Foreskin fibroblast (primary cell): ENCODE measurements at places on chromosomes 3 and 15.

- DNase-seq = peak; percentile 57
These were observed 70.2 kb downstream of the APBA2 start for GRCh38 chr15:28955993-28956421.

DNA sequence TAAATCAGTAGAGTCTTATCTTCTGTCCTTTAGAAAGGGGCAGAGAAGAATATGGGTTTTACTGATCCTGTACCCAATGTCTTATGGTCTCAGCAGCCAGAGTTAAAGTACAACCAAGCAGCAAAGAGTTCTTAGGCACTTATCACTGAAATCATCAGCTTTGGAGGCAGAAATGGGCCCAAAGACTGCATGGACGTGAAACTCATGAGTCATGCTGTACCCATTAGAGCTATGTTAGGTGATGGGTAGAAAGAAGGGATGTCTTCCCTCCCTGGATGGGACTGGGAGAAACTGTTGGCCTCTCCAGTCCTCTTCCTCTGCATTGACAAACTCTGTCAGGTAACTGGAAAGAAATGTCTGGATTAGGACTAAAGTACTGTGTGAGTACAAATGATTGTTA is 63.4 kb downstream of the EOMES start:
- no peak for DNase-seq

DNA sequence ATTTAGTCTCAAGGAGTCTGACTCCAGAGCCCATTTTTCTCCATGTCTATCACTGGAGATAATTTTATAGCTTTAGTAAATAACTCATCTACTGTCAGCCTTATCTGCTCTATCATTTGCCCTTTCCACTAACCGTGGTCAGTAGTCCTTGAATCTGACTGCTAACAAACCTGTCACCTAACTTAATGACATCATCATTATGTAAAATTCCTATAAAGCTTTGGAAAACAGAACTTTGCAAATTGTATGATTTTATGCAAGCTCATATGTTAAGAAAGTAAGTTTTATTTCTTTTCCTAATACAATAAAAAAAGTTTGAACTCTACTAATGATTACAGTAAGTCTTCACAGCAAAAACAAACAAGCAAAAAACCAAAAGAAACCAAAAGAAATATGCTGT is 293.9 kb downstream of the CADM2 start:
- no peak for DNase-seq

- DNase-seq = no peak
These were observed 79.1 kb upstream of the FAN1 start for GRCh38 chr15:30824518-30825195.

DNA sequence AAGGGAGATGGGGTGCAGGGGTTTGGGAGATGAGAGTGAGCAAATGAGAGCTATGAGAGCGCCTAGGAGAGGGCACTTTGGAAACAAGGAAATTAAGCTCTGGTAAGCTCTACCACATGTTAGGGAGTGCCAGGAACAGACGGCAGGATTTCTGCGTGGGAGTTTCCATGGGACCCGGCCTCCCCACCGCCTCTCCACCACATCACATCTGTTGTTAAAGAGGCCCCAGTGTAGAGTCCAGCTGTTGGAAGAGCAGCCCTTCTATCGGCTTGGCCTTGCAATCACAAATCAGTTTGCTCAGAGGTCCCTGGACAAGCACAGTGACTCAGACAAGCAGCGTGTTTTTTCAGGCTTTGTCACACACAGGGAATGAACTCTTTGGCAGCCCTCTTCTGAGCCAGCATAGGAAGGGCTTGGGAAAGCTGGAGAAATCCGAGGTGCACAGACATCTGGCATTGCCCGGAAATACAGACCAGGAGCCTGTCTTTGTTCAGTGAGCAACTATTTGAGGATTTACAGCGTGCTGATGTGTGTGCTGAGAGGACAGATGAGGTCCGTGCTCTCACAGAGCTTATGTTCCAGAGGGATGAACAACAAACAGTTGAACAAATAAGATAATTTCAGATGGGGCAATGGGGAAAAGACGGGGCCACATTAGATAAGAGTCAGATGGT is 370.6 kb upstream of the PROK2 start:
- DNase-seq = peak; percentile 100

- no peak for DNase-seq
These were observed 150.5 kb downstream of the RSRC1 start for GRCh38 chr3:158260392-158260791.

- DNase-seq = no peak
These were observed 17.9 kb upstream of the RPUSD3 start for GRCh38 chr3:9861626-9862130.

GRCh38 chr3:195285372-195285771 is 14.4 kb upstream of the XXYLT1 start:
- DNase-seq = no peak

DNA sequence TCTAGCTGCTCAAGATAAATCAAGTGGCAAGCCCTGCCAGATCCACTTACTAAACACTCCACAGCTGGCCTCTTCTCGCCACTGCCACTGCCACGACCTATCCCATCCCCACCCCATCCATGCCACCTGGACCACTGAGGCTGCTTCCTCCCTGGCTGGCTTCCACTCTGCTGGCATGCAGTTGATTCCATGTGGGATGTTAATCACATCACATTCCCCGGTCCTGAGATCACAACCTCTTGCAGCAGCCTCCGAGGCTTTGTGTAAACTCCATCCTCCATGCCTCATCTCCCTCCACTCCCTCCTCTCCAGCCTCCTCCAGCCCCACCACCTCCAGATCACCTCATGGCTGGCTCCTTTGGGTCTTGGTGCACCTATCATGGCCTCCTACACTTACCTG is 7.7 kb downstream of the NCKIPSD start:
- DNase-seq = peak; percentile 51
